ENCODE measurements at places on chromosomes 2 and 18.

- DNase-seq, result no peak
Observed at GRCh38 chr2:181348107-181348837, 108.9 kb upstream of the ITGA4 start.

- no peak for DNase-seq
Observed at GRCh38 chr2:141331127-141331526, 799.7 kb downstream of the LRP1B start.

- DNase-seq, result peak; percentile 55
Observed at GRCh38 chr2:10303694-10304378, 1.1 kb downstream of the HPCAL1 start.

- no peak for DNase-seq
Observed at GRCh38 chr2:167790189-167790588, 457.2 kb downstream of the STK39 start.

GRCh38 chr2:69944756-69945155 is 16.7 kb downstream of the ASPRV1 start:
- no peak for DNase-seq

- no peak for DNase-seq
Observed at GRCh38 chr2:148739454-148740105, 95.0 kb downstream of the EPC2 start.

DNA sequence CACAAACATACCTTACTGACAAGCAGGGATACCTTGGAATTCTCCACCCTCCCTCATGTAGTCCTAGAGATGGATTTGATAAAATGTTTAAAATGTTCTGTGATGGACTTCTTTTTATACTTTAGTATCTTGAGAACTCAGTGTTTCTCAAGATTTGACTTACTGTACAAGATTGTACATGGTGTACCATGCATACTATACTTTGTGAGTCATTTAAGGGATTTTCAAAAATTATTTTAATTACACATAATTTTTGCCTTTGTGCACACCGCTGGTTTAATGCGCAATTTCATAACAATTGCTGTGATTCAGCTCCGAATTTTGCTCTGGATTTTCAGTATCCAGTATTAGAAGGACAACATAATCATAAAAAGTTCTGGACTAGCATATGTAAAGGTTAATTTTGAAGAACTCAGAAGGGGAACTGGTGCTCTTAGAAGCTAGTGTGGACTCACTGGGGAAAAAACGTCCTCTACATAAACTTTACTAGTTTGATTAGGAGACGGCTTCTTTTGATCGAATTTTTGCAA is 78.6 kb upstream of the ACSL3 start:
- no peak for DNase-seq

GRCh38 chr2:236548179-236548921 is 21.3 kb upstream of the ACKR3 start:
- no peak for DNase-seq

DNA sequence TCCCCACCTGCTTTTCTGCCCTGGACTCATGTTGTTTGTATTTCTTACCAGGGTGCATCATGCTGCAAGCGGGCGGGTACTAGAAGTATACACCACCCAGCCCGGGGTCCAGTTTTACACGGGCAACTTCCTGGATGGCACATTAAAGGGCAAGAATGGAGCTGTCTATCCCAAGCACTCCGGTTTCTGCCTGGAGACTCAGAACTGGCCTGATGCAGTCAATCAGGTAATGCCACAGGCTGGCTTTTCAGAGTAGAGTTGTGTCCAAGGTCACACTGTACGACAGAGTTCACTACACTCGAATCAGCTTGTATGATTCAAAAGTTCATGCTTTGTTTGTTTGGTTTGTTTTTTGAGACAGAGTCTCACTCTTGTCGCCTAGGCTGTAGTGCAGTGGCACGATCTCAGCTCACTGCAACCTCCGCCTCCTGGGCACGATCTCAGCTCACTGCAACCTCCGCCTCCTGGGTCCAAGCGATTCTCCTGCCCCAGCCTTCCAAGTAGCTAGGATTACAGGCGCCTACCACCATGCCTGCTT is 19.4 kb downstream of the SRSF7 start:
- DNase-seq, result no peak

- no peak for DNase-seq
Observed at GRCh38 chr2:204436230-204436629, 109.0 kb upstream of the PARD3B start.

DNA sequence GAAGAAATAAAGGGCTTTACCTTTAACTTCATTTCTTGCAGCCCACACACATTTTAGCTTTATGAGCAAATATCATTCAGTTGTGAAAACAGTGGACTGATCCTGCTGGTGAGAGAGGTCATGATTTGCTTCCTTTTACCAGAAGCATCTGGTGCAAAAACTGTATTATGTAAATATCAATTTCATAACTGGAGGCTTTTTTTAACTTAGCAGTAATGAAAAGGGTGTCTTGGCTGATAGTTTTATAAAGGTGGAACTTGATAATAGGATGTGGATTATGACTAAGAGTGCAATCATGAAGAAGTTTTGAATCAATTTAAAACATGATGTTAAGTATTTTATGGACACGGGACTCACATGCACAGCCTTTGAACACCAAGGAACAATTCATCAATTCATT is 304.4 kb downstream of the GULP1 start:
- DNase-seq, result no peak

DNA sequence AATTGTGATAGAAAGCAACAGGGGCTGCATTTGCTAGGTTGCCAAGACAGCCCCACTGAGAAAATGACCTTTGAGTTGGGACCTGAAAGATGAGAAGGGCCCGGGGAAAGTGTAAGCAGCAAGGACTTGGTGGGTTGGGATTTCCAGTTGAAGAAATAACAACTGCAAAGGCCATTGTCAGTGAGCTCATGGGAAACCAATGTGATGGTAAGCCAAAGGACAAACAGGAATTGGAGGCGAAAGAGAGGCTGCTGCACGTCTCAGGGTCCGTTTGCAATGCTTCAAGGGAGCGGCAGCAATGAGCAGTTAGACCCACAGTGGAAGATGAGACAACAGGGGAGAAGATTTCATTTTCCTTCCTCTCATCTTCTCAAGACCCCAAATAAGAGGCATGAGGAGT is 51.5 kb upstream of the RGPD4 start:
- DNase-seq, result no peak

GRCh38 chr18:67695684-67696083 is 179.2 kb upstream of the DSEL start:
- DNase-seq, result no peak

GRCh38 chr2:176879426-176879995 is 333.1 kb upstream of the HNRNPA3 start:
- DNase-seq, result no peak

DNA sequence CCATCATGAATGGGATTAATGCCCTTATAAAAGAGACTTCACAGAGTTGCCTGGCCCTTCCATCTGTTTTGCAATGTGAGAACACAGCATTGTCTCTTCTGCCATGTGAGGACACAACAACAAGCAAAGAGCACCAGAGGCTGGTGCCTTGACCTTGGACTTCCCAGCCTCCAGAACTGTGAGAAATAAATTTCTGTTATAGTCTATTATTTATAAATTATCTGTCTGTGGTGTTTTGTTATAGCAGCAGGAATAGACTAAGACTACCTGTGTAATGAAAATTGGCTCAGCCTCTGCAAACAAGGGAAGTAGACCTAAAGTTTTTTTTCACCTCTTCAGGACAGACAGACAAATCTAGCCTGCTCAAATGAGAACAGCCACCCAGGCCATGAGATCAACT is 19.3 kb upstream of the ZC3H15 start:
- DNase-seq, result no peak

DNA sequence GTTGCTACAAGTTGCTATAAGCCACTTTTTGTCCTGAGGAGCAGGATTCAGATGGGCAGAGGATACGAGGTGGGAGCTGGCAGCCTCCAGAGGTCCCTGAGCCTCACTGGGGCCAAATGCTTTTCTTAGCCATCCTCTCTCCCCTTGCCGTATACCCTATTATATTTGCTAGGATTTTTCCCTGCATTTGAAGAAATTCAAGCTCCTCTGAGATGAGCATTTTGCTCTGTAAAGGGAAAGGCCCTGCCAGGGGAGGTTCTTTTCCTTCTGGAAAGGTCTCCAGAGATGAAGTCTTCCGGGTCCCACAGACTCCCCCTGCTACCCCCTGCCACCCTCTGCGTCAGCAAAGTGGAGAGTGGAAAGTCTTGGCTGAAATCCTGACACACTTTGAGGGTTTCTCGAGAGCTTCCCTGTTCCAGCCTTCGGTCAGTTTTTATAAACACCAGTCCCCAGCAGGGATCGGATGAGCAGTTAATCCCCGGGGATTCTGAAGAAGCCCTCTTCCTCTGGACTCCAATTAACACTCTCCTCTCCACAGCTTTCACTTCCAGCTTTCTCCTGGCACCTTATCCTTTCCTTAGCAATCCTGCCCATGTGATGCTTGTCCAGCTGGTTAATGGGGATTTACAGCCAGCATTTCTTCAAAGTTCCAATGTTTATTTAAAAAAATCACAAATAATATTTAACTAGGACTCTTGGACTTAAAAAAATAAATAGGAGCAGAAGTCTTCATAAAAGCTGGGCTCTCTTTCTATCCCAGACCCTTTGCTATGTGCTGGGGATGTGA is 13.1 kb downstream of the CYRIA start:
- no peak for DNase-seq

GRCh38 chr2:99032786-99033185 is 96.8 kb upstream of the CRACDL start:
- DNase-seq, result no peak

GRCh38 chr2:207088276-207088675 is 77.5 kb downstream of the KLF7 start:
- DNase-seq, result no peak

DNA sequence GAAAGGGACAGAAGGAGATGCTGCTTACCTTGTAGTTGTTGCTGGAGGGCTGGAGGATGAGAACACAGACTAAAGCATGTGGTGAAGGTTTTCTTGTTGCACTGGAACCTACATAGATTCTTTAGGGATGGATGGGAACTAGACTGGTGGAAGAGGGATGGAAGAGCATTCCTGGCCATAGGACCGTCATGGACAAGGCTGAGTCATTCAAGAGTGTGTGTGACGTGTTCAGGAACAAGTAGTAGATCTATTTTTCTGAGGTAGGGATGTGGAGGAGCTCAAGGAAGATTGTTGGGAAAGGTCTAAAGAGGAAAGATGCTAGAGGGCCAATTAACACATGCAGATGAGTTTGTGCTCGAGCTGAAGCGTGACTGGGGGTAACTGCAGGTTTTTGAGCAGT is 6.6 kb downstream of the STAT4 start:
- no peak for DNase-seq

- DNase-seq, result no peak
Observed at GRCh38 chr2:182962641-182963040, 75.6 kb downstream of the NCKAP1 start.

DNA sequence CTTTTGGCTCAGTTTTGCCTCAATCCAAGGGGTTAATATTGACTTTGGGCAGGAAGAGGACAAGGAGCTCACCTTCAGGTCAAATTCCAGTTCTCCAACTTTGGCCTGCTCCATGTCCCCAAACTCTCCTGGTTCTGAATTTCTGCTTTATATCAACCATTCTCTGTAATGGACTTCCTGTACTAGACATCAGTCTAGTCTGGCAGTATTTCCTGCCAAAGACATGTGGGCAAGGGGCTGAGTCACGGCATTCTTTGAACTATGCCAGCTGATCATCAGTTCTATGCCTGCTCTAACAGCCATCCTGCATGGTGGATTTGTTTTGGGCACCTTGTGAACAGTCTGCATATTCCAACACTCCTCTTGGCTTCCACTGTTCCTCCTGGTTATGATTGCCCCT is 199.4 kb downstream of the ZEB2 start:
- peak; percentile 43 for DNase-seq

DNA sequence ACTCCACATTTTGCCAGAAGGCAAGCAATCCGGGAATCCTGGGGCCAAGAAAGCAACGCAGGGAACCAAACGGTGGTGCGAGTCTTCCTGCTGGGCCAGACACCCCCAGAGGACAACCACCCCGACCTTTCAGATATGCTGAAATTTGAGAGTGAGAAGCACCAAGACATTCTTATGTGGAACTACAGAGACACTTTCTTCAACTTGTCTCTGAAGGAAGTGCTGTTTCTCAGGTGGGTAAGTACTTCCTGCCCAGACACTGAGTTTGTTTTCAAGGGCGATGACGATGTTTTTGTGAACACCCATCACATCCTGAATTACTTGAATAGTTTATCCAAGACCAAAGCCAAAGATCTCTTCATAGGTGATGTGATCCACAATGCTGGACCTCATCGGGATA is 26.8 kb downstream of the B3GNT2 start:
- DNase-seq, result no peak

- DNase-seq, result no peak
Observed at GRCh38 chr2:108574332-108574731, 40.1 kb downstream of the LIMS1 start.

DNA sequence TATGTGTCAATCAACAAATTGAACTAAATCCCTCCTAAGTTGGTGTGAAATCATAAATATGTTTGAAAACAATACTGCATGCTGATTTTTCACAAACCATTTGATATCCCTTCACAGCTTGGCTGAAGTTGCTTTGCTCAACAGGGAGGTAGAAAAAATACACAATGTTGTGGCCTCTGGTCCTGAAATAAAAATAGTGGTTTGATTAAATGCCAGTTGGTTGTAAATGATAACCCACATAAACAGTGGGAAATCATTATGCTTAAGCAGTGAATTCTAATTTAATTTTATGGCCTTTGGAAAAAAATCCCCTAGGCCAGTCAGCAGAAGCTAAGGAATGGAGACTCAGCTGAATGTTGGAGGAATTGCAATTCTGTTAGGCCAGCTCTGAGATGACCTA is 359.4 kb upstream of the CWC22 start:
- DNase-seq, result no peak

- DNase-seq, result no peak
Observed at GRCh38 chr18:26228562-26229260, 2.5 kb downstream of the TAF4B start.

GRCh38 chr2:153519257-153519875 is 40.8 kb upstream of the RPRM start:
- peak; percentile 70 for DNase-seq

- DNase-seq, result no peak
Observed at GRCh38 chr2:44116319-44116718, 52.4 kb upstream of the PPM1B start.

DNA sequence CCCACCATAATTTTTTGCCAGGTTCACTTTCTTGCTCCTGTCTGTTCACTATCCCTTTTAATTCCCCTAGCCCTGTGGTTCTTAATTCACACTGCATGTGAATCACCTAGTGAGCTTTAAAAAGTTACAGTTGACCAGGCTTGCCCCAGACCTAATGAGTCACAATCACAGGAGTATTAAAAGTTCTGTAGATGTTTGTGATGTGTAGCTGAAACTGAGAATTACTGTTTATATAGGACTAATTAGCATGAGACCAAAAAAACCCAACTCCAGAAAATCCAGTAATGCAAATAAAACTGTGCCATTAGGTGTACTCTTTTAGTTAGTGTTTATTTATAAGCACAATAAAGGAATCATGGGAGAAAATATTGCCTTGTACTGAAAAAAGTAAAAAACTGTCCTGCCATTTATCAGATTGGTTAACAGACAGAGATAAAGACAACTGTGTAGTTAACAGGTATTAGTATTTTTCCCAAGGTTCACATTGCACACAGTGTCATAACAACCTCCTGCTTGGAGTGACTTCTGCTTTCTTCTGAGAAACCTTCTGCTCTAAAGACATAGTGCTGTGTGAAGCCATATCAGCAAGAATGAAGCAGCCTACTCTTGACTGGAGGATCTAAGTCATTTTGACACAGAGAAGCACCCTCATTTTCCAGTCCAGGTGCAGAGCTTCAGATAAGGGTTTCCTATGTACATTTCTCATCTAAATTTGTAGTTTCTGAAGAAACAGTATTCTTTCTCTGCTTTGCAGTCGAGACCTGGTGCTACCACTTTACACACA is 39.0 kb downstream of the VAPA start:
- no peak for DNase-seq
